ENCODE measurements at places on chromosomes 12 and 14.

- DNase-seq: no peak
Measured at GRCh38 chr12:38872156-38872555, 33.2 kb downstream of the CPNE8 start.

DNA sequence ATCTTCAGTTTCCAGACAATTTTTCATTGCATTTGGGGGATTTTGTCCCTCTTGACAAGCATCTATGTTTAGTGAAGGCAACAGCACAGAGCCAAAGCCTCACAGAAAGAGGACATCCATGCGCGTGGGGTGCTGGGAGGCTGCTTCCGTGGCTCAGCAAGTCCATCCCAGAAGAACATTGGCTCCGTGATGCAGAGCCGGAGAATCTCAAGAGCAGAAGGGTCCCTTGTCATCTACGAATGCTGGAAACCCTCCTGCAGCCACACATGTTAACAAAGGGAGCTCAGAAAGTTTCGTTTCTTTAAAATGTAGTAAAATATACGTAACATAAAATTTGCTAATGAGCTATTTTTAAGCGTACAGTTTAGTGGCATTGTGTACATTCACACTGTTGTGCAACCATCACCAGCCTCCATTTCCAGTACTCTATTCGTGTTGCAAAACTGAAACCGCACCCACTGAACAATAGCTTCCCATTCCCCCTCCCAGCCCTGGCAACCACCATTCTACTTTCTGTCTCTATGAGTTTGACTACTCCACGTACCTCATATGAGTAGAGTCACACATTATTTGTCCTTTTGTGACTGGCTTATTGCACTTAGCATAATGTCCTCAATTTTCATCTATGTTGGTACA, 185.9 kb downstream of the TTC7B start:
- DNase-seq: no peak

DNA sequence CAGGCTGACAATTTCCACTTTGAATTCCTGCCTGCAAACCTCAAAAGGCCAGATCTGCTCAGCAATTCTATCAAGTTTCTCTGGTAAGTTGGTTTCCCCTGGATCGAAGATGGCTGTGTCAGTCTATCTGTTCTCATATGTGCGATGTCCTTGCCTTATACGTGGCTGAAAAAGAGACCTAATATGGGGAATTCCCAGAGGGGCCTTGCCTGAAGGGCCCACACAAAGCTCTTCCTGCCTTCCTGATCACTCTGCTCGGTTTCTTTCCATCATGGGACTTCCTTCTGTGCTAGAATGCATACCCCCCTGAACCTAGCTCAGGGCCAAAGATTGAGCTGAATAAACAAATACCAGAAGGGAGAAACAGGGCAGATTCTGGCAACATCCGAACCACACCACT, 13.2 kb downstream of the TCL1B start:
- DNase-seq: no peak

GRCh38 chr12:104304261-104305009, 896 bp downstream of the EID3 start:
- DNase-seq: no peak

- DNase-seq: no peak
Measured at GRCh38 chr14:100906420-100906819, 2.9 kb upstream of the RTL1 start.

- DNase-seq: no peak
Measured at GRCh38 chr12:41250748-41251147, 62.6 kb downstream of the PDZRN4 start.

GRCh38 chr12:130826151-130826801, 12.8 kb downstream of the STX2 start:
- no peak for DNase-seq

DNA sequence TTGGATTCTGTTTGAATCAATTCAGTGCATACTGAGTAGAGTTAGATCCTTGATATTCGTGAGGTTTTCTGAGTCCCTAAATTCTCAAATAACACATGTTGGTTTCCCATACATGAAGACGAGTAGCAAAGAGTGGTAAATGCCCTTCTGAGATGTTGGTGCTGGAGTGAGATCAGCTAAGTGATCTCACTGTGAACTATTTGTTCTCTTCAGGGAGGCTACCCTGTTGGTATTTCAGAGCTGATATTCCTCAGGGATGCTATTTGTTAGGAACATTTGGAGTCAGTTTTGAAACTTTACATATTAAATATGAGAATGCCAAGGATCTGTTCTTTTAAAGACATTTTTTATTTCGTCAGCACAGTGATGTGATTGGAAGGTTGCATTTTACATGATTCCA, 54.7 kb downstream of the SUSD6 start:
- no peak for DNase-seq

DNA sequence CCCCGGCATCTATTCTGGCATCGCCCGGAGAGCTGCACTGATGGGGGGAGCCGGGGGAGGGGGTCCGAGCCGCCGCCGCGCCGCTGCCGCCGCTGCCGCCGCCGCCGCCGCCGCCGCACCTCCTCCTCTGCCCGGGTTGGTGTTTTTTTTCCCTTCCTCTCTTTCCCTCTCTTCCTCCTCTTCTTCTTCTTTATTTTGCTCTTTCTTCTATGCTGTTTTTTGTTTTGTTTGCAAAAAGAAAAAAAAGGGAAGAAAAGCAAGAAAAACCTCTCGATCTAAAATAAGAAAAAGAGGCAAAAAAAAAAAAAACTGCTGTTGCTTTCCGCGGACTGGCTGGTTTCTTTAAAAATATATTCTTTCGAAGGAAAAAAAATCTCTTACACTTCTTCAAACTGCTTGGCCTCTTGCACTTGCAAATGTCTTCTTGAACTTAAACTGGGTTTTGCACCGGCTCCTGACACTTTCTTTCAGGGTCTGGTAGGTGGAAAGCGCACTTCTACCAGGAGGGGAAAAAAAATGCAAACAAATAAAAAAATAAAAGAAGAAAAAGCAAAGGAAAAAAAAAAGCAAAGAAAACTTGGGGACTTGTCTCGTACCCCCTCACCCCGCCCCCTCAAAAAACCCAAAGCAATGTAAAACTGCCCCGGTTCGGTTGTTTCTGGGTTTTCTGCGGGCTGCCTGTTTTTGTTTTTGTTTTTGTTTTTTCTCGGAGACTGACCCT, 616 bp downstream of the BCL11B start:
- no peak for DNase-seq

DNA sequence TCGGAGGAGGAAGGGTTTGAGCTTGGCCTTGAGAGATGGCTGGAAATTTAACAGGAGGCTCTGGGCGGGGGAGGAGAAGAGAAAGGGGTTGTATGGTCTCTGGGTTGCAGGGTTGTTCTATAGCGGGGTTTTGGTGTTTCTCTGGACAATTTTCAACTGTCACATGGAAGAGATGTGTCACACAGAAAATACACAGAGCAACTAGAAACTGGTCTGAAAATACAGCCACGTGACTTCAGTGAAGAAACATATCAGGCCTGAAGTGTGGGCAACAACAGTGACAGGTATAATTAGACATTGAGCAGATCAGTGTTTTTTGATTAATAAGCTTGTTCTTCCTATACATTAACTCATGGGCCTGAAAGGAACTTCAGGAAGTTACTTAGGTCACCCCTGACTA, 205.3 kb upstream of the HMGA2 start:
- no peak for DNase-seq

- no peak for DNase-seq
Measured at GRCh38 chr12:120455302-120455701, 9.1 kb downstream of the GATC start.

- no peak for DNase-seq
Measured at GRCh38 chr14:76181546-76181945, 29.8 kb downstream of the GPATCH2L start.

- DNase-seq: no peak
Measured at GRCh38 chr12:46470975-46471374, 98.4 kb upstream of the SLC38A2 start.

- DNase-seq: no peak
Measured at GRCh38 chr12:16562435-16562834, 43.5 kb downstream of the LMO3 start.

GRCh38 chr12:60415351-60415750, 819.5 kb downstream of the SLC16A7 start:
- peak; percentile 13 for DNase-seq

DNA sequence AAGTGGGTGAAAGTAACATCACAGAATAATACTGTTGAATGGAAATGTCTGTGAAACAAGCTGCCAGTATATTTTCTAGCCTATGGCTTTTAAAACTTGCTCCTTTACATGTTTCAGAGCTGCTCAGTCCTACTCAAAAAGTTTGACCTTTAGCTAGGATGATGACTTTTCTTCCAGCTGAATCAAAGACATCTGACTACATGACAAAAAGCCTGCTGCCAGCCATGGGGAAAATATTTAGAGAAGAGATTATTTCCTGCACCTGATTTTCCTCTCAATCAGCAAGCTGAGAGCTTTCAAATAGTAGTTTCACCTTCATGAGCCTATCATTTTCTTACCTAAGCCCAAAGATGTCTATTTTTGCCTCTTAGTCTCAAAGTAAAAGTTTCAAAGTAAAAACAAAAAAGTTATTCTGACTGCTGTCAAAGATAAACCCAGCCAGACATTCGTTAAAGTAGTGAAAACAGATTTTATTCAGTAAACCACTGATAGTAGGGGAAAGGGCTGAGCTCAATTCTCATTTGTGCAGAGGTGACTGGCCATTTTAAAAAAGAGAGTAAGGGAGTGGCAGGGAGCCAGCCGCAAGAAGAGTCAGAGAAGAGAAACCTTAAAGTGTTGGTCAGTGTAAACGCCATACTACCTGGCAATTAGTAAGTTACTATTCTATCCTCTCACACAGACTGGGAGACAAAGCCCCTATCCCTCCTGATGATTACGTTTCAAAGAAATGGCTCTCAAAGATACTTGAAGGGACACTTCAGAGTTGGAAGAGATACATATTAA, 2.2 kb downstream of the ATP6V1D start:
- no peak for DNase-seq

GRCh38 chr12:33703221-33703620, 263.6 kb upstream of the SYT10 start:
- no peak for DNase-seq

DNA sequence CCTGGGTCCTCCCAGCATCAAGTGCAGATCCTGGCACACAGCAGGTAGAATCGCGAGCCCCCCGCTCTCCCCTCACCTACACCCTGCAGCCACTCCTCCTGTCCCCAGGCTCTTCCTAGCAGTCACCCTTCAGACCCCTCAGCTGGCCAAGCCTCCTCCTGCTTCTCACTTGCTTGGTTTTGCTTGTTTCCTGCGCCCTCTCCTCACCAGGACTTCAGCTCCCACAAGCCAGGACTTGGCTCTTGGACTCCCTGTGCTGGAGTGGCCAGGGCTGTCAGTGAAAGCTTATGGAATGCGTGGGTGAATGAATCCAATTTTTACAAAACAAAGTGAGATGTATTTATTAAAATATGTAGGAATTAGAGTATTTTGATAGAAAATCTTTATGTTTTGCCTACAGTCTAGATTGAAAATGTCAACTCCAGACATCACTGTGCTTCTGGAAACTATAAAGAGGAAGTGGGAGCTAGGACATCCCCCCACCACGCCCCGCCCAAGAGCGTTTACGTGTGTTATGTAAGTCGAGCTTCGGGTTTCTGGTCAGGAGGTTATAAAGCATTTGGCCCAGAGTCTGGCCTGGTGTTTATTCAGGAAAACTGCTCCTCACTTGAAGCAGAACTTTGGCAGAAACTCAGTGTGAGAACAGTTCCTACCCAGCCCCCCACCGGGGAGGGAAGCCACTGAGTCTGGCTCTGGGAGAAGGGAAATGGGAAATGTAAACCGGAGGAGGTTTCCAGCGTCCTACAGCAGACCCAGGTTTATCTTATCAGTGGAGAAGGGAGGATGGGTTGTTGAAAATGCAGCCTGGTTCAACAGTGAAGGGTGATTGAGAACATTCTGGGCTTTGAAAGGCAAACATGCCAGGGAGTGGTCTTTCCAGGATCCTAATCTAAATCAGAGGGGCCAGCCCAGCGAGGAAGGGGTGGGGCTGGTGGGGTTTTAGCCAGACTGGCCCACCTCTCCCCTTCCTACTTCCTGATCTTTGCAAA, 8.8 kb downstream of the ALDH2 start:
- DNase-seq: peak; percentile 61

DNA sequence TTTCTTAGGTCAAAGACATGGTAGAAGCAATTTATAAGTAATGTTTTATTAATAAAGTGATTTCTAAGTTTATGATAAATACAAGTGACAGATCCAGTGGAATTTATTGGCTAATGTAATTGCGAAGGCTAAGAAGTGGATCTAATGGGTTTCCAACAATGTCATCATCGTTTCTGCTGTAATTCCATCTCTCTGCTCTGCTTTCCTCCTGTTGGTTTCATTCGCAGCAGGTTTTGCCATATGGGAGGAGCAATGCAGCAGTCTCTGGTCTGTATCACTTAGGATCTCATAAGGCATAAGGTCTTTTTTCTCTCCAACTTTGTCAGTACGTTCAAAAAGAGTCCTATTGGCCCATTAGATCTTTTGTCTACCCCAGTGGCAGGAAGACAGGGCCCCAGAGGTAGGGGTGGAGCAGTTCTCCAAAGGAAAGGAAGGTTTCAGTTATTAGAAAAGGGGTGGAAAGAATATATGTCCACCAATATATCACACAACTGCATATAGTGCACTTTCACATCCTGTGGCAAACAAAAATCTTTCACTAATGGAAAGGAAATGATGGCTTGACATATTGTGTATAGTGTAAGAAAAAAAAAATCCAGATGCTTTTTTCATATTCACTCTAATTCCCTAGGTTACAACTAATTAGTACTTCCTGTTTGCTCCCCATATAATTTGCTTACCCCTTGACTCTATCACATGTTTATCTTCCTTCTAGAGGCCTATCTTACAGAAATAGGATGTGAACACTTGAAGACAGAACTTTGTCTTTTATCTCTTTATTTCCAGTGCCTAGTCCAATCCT, 451.3 kb downstream of the ZFP36L1 start:
- no peak for DNase-seq

DNA sequence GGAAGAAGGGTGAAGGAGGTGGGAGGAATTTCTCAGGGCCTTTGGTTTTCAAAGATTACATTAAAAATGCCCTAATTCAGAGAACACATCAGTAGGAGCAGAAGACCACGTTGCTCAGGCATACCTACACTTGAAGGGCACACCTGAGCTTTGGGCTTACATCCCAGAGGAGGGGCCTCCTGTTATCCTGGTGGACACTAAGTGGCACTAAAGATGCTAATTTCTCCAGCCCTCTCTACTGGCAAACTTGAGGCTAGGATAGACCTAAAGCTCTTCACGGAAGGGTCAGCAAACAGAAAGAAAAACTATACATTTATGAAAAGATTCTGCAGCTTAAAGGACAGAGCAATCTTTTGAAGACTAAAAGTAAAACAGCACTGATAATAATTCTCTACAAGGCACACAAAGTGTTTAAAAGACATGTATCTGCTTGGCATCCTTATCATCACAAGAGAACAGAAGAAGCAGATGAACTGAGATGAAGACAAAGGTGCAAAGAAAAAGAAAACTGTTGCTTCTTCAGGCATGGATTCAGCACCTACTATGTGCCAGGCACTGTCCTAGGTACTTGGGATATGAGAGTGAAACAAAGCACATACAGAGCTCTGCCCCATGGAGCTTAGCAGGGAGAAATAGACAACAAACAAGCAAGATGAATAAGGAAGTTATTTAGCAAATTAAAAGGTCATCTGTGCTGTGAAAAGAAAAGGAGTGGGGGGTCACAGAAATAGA, 137.5 kb downstream of the NUAK1 start:
- DNase-seq: no peak

DNA sequence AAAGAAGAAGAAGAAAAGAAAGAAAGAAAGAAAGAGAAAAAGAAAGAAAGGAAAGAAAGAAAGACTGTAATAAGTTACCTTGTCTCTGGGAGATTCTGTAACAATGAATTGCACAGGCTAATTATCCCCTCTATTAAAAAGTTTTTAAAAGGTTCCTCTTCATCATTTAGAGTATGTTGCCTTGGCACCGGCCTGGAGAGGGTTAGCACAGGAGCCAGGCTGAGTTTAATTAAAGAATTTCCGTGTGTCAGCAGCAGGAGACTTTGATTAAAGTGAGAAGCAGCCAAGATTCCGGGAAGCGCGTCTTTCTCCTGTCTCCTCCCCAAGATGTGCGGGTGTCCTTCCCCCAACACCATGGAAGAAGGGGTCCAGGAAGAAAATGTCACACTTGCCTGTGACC, 92.8 kb upstream of the ETV6 start:
- DNase-seq: no peak

Data from skeletal muscle cell (primary cell).